ENCODE measurements at places on chromosomes 5 and 9.

GRCh38 chr5:64678374-64678773 is 11.9 kb upstream of the SHISAL2B start:
- DNase-seq = no peak

DNA sequence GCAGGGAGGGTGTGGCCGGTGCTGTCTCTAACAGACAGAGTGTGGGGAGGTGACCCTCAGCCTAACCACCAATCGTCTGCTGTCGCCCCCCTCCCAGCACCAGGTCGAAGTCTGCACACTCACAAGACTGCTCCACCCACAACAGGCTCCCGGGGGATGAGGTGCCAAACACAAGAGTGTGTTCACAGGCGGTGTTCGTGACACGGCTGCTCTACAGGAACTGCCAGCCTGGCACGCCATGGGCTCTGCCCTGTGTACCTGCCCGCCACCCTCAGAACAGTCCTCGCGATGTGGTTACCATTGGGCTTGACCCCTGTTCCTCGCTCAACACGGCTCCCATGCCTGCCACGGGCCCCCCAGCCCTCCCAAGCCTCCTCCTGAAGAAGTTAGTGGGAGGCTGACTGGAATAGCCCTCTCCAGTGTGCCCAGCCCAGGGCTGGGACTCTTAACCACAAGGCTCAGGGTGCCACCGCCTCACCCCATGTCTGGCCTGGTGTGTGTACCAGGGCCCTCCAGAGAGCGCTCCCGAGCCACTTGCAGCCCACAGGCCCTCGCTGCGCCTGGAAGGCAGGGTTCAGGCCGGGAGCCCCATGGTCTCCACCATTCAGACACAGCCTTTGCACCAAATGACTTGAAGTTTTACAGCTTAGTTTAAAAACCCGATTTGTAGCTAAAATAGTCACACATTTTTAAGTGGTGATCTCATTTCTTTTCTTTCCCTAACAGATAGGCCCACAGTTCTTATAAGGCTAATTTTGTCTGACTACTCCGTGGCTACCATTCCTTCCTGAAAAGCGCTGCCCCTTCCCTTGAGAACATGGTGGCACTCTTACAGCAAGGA is 102.5 kb downstream of the CAMSAP1 start:
- DNase-seq = no peak

DNA sequence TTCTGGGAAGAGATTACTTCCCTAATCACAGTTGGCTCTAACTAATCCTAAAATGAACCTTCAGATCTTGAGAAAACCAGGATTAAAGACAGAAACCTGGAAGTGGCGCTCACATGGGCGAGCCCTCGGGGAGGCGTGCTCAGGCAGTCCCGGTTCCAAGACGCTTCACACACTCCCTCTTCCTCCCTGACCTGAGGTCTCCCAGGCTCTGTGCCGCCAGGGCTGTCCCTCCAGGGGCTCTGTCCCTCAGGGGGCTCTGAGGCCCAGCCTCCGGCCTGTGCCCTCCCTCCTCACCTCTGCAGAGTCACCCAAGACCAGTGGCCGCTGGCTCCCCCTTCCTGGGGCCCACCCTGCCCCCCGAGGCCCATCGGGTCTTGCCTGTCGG is 10.2 kb downstream of the SLC9A3 start:
- no peak for DNase-seq

GRCh38 chr5:166251786-166252185 is 2039.7 kb upstream of the WWC1 start:
- DNase-seq = no peak

DNA sequence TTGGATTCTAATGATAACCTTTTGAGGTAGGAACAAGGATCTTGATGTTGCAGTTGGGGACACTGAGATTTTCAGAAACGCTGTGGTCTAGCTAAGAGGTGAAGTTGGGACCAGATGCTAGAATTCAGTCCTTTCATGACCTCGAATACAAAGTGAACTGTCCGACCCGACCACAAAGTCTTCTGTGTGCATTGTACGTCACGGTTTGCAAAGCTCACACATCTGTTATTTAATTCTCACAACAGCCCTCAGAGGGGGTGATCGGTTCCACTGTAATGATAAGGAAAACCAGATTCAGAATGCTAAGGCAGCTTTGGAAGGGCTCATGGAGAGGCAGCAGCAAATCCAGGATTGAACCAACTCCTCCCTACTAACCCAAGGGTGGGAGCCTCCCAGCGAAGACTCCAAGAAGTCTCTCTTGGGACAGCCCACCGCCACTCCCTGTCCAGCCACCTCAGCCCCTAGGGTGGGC is 16.6 kb upstream of the KIF12 start:
- no peak for DNase-seq

- no peak for DNase-seq
These were observed 86.7 kb upstream of the STARD4 start for GRCh38 chr5:111598996-111599395.

All from GOT3 (cell line).